ENCODE measurements at places on chromosomes 3 and 15.

DNA sequence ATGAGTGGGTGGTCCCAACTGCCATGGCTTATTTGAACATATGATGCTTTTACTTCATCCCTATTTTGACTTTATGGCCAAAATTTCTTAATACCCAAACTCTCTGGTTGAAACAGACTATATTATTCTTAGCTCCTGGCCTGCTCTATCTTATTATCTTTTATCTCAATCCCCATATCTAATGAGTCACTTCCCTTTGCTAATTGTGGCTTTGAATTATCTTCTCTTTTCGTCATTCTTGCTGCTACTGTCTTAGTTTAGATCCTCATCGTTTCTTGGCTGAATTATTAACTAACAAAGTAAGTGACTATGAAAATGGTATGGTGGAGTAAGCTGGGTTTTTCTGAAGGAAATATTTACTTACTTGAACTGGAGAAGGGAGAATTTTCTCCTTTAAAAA lies 28.2 kb upstream of the DNAJC19 start:
- DNase-seq: no peak

- DNase-seq: no peak
Measured at GRCh38 chr15:26261966-26262365, 398.8 kb upstream of the ATP10A start.

DNA sequence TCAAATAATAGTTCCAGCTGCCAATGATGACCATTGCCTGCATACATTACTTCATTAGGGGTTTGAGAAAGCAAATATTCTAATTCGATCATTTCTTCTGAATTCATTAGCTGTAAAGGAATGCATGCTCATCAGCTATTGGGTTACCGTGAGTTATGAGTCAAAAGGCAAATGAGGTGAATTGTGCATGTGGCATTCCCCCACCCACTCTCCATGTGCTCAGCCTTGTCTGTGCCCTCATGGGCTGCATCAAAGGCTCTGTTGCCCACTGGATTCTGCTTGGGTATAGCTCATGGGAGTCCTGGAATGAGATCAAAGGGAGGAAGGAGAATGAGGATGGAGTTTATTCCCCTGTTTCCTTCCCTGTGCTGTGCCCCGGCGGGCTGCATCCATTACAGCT lies 99.3 kb upstream of the CHRNA7 start:
- DNase-seq: no peak

- DNase-seq: no peak
Measured at GRCh38 chr3:15955968-15956367, 158.2 kb upstream of the ANKRD28 start.

- no peak for DNase-seq
Measured at GRCh38 chr3:5505163-5505562, 317.7 kb downstream of the EDEM1 start.

- DNase-seq: no peak
Measured at GRCh38 chr3:141382571-141382970, 14.3 kb downstream of the ZBTB38 start.

GRCh38 chr3:44292947-44293346 lies 45.6 kb upstream of the TCAIM start:
- no peak for DNase-seq

DNA sequence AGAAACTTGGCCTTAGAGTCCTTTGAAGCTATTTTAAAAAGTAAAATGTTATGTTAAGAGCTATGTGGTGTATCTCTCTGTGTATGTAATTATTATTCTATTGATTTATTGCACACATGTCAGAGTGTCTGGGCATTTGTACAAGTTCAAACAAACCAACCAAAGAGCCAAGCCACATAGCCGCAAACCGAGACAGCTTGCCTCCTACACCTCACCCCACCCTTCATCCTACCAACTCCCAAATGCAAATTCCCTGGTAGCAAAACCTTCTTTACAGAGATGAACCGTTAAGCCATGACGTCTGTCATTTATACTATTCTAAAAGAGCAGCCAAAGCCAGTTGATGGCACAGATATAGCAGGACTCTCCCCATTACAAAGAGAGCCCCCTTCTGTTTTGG lies 332.3 kb downstream of the ERC2 start:
- DNase-seq: no peak

- no peak for DNase-seq
Measured at GRCh38 chr3:14539742-14540491, at the start of gene GRIP2. TSS of gene GRIP2 (minus strand) at chr3:14540342. CDS start at chr3:14540308, 34 bp downstream.

DNA sequence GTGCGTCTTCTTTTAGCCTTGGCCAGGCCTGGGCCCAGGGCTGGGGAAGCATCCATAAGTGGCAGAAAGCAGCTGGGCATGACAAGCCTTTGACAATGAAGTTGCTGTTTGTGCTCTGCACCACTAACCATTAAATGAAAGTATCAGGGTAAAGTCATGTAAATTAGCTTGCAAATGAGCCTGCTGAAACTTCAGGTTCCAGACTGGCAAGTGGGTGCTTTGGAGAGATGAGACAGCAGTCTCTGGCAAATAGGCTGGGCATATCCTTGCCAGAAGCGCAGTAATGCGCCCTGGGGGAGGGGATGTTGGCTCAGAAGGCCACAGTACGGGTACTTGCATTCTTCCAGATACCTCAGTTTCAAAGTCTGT lies 40.7 kb downstream of the RAB6B start:
- DNase-seq: peak; percentile 24

DNA sequence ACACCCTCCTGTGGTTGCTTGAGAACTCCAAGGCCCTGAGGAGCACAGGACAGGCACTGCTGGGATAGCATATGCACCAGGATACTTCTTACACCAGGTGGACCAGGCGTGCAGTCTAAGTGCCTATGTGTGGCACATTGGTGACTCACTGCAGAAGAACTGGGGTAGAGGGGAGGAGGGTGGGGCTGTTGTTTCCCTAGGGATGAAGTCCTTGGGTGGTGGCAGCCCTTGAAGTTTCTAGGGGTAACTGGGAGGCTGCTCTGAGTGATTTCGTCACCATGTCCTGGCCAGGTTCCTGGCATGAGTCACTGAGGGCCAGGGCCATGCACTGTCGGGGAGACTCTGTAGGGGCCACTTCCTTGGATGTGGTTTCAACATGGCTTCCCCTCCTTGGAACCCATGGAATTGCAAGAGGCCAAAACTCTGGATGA lies 15.9 kb downstream of the MYZAP start:
- no peak for DNase-seq

- no peak for DNase-seq
Measured at GRCh38 chr15:35071106-35071505, 14.0 kb downstream of the NANOGP8 start.

GRCh38 chr3:23116081-23116837 lies 86.9 kb upstream of the UBE2E2 start:
- DNase-seq: no peak

DNA sequence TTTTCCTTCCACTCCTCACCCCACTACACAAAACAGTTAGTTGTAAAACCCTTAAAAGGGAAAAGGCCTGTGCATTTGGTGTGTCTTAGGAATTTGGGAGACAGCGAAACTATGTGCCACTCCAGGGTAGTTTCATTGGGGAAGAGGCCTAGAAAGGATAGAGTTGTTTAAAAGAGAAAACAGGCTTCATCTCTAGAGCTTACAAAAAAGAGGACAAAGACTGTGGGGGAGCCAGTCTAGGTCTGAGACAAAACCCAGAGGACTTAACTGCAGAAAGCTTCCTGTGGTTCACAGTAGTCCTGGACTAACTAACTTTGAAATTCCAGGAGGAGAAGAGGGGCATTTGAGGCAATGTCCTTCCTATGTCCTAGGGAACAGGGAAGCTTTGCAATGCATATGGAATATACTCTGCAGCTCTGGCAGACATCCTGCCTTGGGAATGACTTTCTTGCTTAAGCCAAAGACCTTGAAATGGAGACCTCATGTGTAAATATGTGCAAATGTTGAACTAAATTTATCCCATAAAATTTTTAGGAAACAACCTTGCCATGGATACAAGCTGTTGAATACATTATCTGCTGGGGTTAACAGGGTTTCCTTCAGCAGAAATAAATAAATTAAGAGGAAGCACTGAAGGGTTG lies 159.4 kb downstream of the LSAMP start:
- DNase-seq: no peak

DNA sequence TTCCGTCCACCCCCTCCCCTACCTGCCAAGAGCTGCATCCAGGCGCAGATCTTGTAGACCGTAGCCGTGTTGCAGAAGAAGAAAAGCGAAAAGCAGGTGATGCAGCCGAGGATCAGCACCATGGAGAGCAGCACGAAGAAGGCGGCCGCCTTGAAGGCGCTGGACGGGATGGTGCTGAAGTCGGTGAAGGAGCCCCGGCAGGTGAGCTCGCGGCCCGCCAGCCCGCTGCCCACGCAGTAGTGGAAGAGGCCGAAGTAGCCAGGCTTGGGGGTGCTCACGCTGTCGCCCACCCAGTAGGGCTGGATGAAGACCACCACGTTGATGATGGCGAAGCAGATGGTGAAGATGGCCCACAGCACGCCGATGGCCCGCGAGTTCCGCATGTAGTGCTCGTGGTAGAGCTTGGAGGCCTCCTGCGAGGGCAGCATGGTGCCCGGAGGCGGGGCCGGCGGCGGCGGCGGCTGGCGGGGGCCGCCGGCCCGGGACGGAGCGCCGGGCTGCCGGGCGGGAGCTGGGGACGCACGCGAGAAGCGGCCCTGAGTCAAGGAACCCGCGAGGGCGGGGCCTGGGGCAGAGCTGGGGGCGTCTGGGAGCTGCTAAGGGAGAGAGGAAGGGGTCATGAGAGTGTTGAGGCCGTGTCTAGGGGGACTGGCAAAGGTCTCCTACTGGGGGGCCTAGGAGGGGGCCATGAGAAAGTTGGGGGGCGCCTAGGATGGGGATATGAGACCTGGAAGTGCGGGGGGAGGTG lies 1.2 kb downstream of the LHFPL4 start:
- no peak for DNase-seq

DNA sequence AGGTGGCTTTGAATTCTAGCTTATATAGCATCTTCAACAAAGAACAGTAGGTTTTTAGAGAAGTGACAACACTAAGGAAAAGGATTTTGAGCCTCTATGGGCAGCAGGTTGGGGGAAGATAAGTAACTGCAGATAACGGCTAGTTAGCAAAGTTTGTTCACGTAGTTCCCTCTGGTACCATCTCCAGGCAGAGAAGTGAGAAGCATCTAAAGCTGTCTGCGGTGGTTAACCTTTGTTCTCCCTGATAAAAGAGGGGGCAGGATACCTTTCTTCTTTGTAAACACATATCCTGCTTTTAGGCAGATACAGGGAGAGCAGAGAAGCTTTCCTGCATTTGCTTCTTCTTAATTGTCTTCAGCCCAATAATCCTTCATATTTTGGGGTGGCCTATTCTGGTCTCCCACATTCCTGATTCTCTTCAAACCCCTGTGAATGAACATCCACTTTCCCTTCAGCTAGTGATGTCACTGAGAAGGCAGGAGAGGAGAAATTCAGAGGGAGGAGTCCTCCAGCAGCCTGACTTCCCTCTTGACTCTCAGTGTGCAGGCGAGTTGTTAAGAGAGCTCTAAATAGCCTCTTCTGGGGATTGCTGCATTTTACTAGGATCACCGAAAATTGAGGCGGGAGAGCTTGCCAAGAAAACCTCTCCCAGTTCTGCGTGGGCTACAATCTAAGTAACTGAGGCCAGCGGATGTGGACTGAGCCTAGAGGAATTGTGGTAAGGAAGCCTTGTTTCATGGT lies 393.7 kb upstream of the C2CD4B start:
- peak; percentile 74 for DNase-seq

- no peak for DNase-seq
Measured at GRCh38 chr15:75720787-75721479, 8.3 kb upstream of the CSPG4 start.

DNA sequence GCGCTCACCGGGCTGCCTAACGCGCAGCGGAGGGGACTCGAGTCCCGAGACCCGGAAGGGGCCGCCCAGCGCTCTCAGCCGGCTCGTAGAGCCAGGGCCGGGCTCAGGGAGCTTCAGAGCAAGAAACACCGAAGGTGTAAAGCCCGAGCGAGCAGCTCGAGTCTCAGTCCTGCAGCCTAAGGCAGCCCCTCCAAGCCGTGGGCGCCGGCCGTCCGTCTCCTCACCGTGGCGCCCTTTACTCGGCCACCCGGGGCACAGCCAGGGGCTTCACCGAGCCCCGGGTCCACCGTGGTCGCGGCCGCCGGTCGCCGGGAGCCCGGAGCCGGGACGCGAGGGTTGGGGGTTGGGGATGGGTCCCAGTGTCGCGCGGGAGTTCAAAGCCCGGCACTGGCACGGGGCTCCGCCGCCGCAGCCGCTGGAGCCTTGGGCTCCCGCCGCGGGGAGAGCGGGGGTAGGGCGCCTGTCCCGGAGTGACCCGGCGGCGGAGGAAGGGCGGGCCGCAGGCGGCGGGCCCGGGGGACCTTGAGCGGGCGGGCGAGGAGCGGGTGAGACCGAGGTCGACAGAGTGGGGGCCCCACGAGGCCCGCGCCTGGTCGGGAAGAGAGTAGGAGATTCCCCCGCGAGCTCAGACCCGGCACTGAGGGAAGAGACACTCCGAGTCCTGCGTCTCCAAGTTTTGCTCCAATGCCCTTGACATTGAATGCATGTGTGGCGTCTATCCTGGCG lies 26.9 kb upstream of the THRB start:
- DNase-seq: peak; percentile 75

DNA sequence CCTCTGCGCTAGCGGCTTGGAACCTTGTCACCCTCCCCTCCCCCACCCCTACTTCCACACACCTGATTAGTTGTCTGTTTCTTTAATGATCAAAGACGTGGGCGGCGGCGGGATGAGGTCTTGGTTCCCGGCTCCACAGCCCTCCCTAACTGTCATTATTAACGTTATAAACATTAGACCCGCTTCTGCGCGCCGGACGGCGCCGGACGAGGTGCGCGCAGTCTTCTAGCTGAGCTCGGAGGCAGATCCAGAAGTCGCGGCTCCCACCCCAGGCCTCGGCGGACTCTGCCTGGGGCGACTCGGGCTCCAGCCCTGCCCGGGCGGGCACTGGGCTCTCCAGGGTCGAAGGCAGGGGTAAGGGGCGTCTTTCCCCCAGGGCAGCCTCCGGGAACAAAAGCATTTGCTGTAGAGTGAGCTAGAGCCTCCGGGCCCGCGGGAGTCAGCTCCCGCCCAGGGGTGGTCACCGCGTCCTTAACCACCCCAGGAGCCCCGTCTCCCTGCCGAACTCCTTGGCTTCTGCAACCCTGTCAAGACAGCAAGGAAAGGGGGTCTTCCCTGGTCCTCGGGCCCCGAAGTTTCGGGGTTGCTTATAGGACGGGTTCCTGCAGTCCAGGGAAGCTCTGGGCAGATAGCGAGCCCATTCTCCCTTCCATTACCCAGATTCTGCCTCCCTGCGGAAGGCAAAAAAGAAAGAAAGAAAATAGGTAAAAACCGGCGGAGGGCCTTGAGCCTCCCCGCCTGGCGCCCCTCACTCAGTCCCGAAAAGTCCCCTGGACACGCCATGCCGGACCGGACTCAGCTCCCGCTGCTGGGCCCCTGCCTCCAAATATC lies 2.2 kb upstream of the ISLR2 start:
- DNase-seq: no peak

- DNase-seq: peak; percentile 19
Measured at GRCh38 chr15:42071717-42072116, 22.6 kb downstream of the PLA2G4D start.
